ENCODE measurements at places on chromosomes 6 and 20. TPM values are rescaled to one million over a fixed set of nuclear protein-coding genes. Genes with fewer than 3 reads are reported as not detected.
A peak's percentile ranks its signal among the peaks of the same experiment; 100 is the strongest.

GRCh38 chr20:49951151-49951550, 15.0 kb downstream of the RNF114 start:
- DNase-seq: peak; percentile 72

DNA sequence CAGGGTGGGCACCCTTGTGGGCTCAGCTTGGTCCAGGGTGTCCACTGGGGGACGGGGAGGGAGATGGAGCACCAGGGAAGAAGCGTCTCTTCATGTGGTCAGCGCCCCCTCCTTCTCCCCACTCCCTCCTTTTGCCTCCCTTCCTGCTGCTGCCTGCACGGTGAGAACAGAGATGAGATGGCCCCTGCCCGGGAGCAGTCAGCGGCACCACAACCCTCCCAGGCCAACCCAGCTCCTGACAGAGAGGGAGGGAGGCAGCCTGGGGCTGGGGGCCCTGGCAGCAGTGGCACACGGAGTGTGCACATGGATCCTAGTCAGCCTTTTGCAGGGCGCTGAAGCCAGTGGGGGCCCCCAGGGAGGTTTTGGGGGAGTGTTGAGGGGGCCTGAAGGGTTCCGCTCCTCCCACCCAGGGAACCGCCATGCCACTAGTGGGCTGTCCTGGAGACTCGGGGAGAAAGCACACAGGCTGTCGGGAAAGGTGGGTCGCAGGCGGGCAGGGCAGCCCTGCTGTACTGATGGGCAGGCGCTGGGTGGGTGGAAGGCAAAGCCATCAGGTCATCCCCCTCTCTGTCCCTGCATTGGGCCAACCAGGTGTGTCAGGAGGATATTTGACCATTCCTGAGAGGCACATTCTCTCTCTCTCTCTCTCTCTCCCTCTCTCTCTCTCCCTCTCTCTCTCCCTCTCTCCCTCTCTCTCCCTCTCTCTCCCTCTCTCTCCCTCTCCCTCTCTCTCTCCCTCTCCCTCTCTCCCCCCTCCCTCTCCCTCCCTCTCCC, 94.3 kb upstream of the BHLHE23 start:
- DNase-seq: no peak

GRCh38 chr20:9877932-9878495, 39.1 kb upstream of the PAK5 start:
- no peak for DNase-seq

DNA sequence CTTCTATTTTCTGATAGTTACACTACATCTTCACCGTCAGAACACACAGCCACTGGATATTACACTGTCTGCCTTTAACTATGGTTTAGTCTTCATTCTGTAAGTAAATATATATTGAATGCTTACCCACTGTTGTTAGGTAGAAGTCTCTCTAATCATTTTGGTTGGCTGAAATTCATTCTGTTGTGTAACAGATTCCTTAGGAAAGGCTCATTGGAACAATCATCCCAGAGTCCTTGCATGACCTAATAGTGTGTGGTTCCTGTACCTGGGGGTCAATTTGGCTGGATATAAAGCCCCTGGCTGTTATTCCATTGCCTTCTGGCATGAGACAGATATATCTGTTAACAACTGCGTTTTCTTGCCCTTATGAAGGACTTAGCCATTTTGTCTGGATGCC, 9.9 kb downstream of the BLOC1S5 start:
- no peak for DNase-seq

- DNase-seq: no peak
These were observed 21.3 kb downstream of the STK35 start for GRCh38 chr20:2122936-2123335.

Gene PNPLA1
- total RNA-seq: not detected

- DNase-seq: no peak
These were observed 313.2 kb downstream of the HDGFL1 start for GRCh38 chr6:22882581-22882980.

Gene C20orf141
- total RNA-seq: not detected

GRCh38 chr6:6826095-6826901, 237.8 kb downstream of the LY86 start:
- no peak for DNase-seq

DNA sequence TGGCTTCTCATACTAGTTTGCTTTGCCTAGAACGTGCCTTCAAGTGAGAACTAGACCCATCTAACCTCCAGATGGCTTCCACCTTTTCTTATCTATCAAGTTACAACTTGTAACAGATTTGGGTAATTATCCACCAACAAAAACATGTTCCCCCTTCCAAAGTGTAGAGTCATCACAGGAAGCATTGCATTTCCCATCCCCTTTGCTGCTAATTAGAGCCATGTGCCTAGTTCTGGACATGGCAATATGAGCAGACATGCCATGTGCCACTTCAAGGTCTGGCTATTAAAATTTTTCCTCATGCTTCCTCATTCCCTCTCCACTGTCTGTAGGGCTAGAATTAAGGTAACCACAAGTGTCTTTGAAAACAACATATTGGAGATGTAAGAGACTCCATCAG, 814.4 kb downstream of the TENT5A start:
- DNase-seq: no peak

Gene TMEM200A
- 21.9 TPM for total RNA-seq

Gene HCRTR2
- not detected for total RNA-seq

DNA sequence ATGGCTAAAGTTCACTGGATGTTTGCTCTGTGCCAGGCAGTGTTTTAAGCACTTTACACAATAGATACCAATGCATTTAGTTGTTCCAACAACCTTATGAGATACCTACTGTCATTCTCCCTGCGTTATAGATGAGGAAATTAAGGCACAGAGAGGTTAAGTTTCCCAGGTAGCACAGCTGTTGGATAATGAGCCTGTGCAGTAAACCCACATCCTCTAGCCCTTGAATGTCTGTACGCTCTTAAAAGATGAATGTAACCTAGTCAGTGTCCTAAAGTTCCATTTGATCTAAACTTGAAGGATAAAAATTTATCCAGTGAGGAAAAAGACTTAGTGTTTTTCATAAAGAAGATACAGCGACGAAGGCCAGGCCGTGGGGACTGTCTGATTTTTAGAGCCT, 28.0 kb downstream of the HFE start:
- DNase-seq: no peak

DNA sequence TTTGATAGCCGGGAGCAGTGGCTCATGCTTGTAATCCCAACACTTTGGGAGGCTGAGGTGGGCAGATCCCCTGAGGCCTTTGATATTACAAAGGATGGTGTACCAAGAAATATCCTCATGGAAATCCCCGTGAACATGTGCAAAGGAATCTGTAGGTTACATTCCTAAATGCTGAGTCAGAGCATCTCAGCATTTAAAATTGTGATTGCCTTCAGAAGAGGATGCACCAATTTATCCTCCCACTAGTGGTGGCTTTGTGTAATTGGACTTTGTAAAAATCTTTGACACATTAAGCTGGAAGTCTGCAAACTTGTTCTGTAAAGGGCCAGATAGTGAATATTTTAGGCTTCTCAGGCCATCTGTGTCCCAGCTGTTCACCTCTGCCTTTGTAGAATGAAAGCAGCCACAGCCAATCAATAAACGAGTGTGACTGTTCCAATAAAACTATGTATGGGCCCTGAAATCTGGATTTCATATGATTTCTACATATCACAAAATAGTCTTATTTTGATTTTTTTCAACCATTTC, 11.8 kb downstream of the TMEM14B start:
- peak; percentile 97 for DNase-seq

- DNase-seq: no peak
These were observed 13.0 kb upstream of the RIN2 start for GRCh38 chr20:19745106-19745505.

Gene MAP7
- total RNA-seq: 1.0 TPM

DNA sequence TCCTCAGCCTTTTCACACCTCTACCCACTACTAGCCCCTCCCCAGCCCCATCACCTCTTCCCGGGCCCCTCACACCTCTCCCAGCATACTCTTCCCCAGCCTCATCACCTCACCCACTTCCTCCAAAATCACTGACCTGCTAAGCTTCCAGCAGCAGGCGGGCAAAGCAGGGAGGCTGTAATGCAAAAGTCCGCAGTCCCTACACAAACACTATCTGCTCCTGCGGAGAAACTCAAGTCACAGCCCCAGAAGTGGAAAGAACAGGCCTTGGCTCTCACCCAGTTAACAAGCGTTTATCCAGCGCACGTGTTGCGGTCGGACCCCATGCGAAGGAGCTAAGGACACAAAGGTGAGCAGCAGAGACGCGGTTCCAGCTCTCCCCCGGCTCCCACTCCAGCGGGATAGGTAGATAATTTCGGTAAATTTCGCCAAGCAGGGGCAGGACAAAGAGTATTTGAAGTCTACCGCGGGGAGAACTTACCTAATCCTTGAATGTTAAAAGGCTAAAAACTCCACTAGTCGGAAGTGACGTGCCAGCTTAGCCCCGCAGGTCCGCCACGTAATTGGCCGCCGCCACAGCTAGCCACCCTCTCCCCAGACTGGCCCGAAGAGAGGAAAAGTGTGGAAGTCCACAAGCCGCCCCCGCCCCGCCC, 728 bp upstream of the TRIM39 start:
- DNase-seq: no peak

DNA sequence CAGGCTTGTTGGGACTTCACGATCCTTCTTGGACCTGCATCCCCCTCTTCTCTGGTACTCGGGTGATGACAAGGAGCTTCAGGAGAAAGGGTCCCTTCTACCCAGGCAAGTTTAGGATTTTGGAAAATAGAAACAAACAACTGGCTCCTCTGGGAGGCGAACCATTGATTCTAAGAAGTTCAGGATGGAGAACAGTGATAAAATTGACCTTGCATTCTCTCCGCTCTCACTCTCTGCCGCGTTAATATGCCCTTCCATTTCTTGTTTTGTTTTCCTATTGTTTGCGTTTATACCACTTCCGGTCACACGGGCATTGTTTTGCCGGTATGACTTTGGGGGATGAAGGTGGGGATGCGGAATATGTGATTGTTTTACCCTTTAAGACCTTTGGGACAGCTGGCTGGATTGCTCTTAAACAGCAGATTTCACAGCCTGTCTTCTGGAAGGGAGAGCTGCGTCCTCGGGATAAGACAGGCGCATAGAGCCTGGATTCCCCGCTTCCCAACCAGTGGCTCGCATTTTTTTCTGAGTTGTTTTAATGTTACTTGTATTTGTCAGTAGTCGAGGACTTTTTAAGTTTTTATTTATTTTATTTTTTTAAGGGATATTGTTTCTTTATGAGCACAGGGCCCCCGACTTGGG, 144.3 kb upstream of the ZNF184 start:
- DNase-seq: peak; percentile 33

- no peak for DNase-seq
These were observed 330.1 kb downstream of the DHX35 start for GRCh38 chr20:39292193-39292736.

DNA sequence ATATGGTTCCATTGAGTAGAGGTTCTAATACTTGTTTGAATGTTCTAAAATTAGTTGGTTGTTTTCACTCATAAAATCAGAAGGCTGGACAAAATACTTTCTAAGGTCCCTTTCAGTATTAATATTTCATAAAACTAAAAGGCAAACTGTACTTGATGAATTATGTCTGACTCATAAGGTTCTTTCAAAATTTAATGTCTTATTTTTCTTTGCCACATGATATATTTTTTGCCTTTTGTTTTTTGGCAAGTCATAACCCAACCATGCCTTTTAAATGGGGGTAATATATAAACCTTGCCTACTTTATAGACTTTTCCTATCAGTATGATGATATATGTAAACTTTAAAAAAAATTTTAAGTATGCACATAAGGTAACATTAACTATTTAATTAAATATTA, 244.7 kb downstream of the PTPRK start:
- no peak for DNase-seq

DNA sequence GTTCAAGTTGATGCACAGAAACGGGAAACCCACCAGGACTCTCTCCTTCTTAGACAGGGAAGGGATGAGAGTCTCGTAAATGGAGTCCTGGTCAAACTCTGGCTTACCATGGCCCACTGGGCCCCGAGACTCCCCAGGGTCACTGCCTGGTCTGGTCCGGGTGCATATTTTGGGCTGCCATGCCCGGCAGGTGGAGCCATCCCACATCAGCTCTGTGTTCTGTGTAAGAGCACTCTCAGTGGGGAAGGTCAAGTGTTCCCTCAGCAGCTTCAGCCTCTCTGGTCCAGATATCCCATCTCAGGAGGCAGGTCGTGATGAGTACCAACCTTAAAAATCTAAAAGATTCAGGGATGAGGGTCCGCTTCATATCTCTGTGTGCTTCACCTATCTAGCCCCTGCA, 138.8 kb downstream of the EDN3 start:
- DNase-seq: no peak

GRCh38 chr6:135703007-135703406, 148.5 kb upstream of the PDE7B start:
- DNase-seq: no peak

- no peak for DNase-seq
These were observed 39.4 kb upstream of the MYLIP start for GRCh38 chr6:16089232-16090062.

- no peak for DNase-seq
These were observed 397.8 kb downstream of the LAMA2 start for GRCh38 chr6:129280749-129281148.

GRCh38 chr20:37615340-37616109, 78.3 kb upstream of the CTNNBL1 start:
- DNase-seq: peak; percentile 28

GRCh38 chr6:48714699-48715098, 603.7 kb upstream of the PTCHD4 start:
- DNase-seq: no peak

Gene ZNF334
- 0.12 TPM for total RNA-seq

GRCh38 chr6:18585032-18585573, 198.0 kb downstream of the RNF144B start:
- DNase-seq: peak; percentile 85

Gene SLC17A3
- not detected for total RNA-seq

DNA sequence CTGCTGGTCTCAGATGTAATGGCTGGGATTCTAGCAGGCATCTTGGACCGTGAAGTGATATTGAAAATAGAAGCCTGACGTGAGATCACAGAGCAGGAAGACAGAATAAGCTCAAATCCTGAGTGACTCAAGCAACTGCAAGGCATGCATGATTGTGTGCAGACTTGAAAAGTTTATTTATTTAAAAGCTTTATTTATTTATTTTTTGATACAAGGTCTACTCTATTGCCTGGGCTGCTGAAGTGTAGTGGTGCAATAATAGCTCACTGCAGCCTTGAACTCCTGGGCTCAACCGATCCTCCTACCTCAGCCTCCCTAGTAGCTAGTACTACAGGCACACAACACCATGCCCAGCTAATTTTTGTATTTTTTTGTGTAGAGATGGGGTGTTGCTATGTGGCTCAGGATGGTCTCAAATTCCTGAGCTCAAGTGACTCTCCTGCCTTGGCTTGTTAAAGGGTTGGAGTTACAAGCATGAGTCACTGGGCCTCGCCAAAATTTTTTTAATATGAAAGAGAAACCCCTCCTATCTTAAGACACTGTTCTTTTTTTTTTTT, 40.1 kb upstream of the RNF144B start:
- no peak for DNase-seq

All from A172 (cell line).